8988T (cell line): ENCODE measurements at places on chromosomes 7 and 10.

- DNase-seq = no peak
Measured at GRCh38 chr7:12217311-12217710, 6.2 kb downstream of the TMEM106B start.

DNA sequence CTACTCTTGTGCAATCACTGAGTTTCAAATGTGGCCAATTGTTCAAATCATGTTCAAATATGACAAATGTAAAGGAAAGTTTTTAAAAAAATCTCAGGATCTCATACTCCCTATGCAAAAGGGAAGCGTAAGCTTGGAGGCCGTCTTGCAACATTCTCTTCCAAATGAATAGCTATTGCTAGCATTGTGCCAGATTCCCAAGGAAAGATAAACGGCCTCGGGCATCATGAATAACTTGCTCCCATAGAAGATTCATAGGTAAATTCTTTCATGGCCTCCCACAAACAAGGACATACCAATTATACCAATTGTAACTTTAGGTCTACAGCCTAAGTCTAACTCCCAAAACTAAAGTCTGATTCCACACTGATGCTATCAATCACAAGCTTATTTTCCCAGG lies 416.9 kb downstream of the THSD7A start:
- no peak for DNase-seq

- DNase-seq = no peak
Measured at GRCh38 chr7:78370936-78371335, 572.4 kb downstream of the PHTF2 start.

DNA sequence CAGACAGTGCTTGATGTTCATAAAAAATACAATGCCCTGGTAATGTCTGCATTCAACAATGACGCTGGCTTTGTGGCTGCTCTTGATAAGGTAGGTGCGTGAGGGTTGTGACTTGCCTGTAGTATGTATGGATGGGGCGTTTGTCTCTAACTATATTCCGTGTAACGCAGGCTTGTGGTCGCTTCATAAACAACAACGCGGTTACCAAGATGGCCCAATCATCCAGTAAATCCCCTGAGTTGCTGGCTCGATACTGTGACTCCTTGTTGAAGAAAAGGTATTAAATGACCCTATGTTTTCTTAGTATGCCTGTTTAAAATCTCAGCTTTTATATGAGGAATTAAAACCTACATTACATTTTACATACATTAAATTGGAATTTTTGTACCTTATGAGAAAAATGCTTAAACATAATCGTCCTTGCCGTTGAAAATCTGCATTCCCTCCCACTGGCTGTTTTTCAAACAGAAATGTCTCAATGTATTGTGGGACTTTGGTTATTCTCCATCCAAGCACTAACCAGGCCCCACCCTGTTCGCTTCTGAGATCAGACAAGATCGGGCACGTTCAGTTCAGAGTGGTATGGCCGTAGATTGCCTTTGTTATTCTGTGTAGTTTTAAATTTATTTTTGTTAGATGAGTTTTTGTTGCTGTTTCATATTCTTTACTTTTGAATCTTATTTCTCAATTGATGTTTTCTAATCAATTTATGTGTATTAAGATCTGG lies 85.3 kb downstream of the CUL1 start:
- DNase-seq = no peak

DNA sequence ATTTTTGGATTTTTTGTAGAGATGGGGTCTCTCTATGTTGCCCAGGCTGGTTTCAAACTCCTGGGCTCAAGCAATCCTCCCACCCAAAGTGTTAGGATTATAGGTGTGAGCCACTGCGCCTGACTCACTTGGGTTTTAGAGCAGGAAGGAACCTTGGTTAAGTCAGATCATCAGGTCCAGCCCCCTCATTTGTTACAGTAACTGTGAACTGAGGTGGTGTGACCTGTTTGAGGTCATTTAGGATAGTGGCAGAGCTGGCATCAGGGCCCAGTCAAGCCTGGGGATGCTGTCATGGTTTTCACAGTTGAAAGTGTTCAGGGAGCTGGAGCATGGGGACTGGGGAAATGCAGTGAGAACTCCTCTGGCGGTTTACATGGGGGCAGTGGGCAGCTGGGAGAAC lies 159.6 kb downstream of the TAX1BP1 start:
- DNase-seq = no peak

DNA sequence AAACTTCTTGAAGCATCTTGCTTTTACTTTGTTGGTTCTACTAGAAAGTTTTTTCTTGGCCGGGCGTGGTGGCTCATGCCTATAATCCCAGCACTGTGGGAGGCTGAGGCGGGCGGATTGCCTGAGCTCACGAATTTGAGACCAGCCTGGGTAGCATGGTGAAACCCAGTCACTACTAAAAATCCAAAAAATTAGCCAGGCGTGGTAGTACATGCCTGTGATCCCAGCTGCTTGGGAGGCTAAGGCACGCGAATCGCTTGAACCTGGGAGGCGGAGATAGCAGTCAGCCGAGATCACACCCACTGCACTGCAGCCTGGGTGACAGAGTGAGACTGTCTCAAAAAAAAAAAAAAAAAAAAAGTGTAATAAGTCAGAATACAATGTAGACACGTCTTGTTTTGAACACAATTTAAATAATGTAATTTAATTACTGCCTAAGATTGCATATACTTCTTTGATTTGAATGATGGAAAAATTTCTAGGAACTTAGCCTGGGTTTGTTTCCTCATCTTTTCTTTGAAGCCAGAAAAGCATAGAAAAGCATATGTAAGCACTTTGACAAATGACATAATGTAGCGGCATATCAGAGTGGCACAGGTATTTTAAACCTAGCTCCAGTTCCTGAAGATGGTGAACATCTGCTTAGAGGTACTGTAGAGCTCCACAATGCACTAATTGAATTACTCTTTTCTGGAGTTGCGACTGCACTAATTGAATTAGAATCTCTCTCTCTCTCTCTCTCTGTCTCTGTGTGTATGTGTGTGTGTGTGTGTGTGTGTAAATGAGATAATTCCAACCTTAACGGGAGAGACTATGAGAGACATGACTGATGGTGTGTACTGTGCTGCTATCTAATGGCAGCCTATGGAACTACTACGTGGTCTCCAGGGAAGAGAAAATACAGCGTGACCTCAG lies 87.8 kb downstream of the BTRC start:
- peak; percentile 19 for DNase-seq

GRCh38 chr7:123961771-123962170 lies 36.7 kb downstream of the SPAM1 start:
- DNase-seq = no peak

DNA sequence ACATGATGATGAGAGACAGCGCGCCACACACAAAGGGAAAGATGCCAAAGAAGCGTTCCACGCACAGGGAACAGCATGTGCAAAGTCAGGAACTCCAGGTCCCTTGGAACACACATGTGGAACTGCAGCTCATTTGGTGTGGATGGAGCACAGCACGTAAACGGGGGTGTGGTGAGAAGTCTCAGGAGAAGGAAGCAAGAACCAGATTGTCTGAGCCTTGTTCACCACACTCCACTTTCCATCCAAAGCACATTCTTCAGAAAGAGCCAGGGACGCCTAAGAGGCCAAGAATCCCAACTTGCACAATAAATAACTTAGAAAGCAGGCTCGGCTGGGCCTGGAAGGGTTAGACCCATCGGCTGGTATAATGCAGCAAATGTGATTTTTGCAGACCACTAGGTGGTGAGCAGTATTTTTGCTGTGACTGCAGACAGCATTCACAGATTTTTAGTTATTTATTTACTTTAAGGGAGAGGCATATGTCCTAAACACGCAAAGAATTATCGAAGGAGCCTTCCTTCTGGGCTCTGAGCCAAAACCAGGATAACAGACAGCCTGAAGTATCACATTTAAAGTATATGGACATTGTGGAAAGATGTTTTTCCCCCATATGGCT lies 27.9 kb upstream of the ASCC1 start:
- no peak for DNase-seq

DNA sequence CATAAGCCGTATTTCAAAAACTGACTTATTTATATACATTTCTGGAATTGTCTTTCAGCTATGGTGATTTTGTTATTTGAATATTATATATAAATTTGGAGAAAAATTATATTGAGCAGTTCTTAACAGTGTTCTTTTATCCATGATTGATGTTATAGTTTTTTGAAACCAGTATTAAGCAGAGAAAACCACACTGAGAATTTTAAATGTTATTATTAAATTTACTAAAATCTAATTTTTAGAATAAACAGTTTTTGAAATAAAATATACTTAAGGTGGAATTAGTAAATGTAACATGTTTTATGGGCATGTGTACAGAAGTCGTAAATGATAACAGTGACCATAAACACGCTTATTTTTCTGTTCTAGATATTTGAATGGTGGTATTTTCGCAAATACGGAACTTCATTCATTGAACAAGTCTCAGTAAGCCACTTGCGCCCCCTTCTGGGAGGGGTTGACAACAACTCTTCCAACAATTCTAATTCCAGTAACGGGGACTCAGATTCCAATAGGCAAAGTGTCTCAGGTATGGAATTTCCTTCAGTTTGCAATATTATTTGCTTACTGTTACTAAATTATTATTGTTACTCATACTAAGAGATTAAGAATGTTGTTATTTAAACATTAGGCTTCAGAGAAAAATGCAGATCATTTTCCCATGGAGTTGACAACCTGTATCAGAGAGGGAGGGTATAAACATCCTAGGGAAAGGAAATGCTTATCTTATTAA lies 166.1 kb downstream of the ST7 start:
- DNase-seq = no peak

DNA sequence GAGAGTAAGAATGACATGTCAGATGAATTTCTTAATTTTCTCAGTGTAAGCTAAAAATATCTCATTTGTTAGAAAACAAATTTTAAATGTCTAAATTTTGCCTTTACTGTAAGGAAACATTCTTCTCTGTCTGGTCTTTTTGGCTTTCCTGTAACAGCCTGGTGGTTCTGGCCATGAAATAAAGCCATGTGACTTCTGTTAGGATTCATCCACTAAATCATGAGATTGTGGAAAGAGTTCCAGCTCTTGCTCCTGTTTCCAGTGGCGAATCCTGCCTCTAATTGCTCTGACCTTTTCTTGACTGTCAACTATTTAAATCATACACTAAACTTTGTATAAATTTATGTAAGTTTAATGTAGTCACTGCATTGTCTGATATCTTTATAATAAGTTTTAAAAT lies 398.5 kb upstream of the AKR1E2 start:
- DNase-seq = no peak

- no peak for DNase-seq
Measured at GRCh38 chr10:72015841-72016240, 51.6 kb downstream of the CHST3 start.

- DNase-seq = no peak
Measured at GRCh38 chr10:131852823-131853609, 47.8 kb upstream of the PPP2R2D start.

DNA sequence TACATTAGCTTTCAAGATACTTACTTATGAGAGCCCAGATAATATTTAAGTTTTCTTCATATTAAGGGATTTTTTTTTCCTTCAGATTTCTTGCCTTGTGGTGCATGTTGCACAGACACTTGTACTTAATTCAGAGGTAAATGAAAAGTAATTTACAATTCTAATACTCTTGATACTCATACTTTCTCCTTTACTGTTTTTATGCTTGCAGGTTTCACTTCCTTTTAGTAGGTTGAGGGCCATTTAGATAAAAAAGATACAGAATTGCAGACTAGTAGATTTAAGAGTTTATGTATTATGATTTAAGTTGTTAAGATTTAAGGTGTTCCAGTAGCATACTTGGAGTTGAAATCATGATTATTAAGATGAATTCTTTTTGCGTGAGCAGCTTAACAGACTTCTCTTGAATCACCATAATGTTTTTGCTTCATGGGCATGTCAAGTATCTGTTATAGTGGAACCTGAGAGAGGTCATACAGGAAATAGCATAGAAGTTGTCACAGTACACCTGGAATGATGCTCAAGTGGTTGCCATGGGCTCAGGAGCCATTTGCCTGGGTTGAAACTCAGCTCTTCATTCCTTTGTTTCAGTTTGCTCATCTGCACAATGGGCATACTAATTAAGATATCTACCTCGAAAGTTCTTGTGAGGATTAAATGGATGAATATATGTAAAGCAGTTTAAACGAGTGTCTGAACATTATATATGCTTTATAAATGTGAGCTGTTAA lies 174.8 kb upstream of the PRPS1L1 start:
- no peak for DNase-seq

DNA sequence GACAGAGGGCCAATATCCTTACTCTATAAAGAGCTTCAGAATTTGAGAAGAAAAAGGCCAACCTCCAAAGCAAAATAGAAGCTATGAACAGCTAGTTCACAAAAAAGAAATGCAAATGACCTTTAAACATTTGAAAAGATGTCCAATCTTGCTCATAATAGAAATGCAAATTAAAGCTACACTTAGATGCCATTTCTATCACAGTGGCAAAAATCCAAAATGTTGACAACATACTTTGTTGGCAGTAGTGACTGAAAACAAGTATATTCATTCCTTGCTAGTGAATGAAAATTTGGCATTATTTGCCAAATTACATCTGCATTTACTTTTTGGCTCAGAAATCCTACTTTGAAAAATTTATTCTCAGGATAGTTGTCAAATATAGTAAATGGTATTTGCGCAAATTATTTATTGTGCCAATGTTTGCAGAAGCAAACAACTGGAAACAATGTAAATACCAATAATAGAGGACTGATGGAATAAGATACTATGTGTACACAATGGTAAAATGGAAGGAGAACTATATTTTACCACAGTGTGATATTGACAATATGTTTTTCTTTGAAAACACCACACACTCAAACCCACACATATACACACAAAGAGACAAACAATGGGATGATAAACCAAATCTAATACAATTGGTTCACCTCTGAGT lies 9.4 kb downstream of the TMEM106B start:
- DNase-seq = no peak

DNA sequence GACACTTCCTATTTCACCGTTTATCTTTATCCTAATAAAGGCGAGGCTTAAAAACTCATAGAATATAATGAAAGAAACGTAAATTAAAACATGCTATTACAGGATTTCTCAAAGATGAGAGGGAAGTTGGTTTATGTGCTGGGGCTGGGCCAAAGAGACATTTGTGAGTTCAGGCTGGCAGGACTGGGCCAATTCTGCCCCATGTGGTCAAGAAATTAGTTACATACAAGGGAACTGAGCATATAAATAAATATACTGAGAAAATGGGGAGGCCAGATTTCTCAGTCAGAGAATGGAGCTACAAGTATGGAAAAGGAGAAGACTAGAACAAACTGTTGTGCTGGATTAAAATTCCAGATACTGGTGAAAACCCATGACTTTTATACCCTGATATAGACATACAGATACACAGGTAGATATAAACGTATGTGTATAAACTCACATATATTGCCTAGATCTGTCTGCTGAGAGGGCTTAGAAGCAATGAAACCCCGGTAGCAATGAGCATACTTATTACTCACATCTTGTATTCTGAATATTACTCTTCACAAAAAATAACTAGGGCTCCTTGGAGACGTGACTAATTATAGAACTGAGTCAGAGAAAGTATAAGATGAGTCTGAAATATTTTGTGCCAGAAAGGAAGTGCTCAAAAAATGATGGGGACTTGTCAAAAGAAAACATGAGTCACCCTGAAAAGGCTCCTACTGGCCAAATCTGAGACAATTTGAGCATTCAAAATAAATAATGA lies 155.7 kb upstream of the FGFR2 start:
- no peak for DNase-seq
